Stomach (tissue), 19 donors: ENCODE measurements at places on chromosomes 16 and 17.

DNA sequence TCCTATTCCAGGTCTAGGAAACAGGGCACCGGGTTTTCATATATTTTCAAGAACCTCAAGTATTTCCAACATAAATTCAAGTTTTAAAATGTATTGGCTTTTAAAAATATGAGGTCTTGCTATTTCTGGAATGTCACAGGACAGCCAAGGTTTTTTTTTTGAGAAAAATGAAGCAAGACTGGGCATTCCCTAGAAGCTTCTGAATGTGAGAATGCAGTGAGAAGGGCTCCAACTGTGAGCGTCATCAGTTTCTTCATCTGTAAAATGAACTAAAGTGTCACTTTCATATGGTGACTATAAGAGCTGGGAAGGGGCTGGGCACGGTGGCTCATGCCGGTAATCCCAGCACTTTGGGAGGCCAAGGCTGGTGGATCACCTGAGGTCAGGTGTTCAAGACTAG, 455.8 kb upstream of the MAF start:
- no peak overlapping the region for H3K4me3 ChIP-seq
- H3K4me1 ChIP-seq = no peaks in the 10 kb centered on the region
- no peak for DNase-seq
- H3K36me3 ChIP-seq = no peaks in the 10 kb centered on the region
- H3K27ac ChIP-seq = no peak overlapping the region
- H3K27me3 ChIP-seq = no peaks in the 10 kb centered on the region

DNA sequence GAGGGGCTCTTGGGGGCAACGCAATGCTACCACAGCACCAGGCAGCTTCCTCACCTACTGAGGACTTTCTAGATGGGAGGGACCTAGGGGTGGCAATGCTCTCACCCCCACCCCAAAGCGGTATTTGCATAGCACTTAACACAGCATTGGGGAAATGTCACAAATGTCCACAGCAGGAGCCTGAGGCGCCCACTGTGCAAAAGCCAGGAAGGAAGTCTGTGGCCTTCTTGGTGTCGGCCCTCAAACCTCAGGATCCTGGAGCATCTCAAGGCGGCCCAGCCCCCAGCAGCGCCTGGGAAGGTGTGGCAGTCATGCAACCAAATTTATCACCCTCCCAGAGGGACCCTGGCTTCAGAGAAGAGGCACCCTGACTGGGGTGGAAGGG, 45.3 kb downstream of the WNT3 start:
- no peaks in the 10 kb centered on the region for H3K27me3 ChIP-seq
- DNase-seq = no peak
- peaks cover 23% of the 10 kb centered on the region for H3K4me1 ChIP-seq
- no peaks in the 10 kb centered on the region for H3K36me3 ChIP-seq

DNA sequence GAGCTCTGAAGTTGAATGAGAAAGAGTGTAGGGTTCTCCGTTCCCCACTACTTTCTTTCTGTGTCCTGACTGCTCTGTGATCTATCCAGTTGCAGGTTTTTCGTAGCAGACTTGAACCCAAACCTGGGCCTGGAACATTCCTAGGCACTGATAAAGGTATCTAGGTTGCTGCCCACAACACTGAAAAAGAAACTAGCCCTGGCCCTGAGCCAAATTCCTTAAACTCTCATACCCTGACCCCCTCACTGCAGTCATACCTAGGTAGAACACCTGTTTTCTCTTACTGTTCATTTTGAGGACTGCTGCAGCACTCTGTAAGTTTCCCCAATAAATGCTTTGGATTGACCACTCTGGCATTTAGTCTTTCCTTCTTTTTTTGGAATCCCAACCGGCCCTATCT, 5.4 kb downstream of the HYDIN start:
- no peaks in the 10 kb centered on the region for H3K27me3 ChIP-seq
- no peak overlapping the region for H3K4me3 ChIP-seq
- H3K4me1 ChIP-seq = no peaks in the 10 kb centered on the region
- no peak overlapping the region for H3K27ac ChIP-seq
- no peak for DNase-seq

DNA sequence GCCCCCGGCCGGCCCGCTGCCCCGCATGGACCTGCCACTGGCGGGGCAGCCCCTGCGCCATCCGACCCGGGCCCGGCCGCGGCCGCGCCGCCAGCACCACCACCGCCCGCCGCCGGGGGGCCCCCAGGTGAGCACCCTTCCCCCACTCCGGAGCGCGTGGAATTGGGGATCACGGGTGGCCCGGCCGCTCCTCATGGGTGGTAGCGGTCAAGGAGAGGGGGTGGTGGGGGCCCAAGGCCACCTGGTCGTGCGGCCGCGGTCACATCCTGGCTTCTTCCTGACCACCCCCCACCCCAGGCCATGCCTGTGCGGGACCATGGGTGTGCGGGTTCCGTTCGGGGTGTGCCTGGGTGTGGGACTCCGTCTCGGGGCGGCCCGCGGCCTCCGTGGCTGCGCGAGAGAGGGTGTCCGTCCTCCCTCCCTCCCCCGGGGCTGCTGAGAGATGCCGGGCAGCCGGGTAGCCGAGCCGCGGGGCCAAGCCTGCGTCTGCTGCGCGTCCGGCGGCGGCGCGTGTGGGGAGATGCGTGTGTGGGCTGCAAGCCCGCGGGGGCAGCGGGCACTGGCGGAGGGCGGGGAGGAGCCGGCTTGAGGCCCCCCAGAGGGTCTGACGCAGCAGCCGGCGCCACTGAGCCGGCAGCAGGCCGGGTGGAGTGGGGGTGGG, 6.8 kb downstream of the ACD start:
- peaks cover 22% of the 10 kb centered on the region for H3K36me3 ChIP-seq
- H3K27ac ChIP-seq = no peak overlapping the region
- H3K4me3 ChIP-seq = peak overlapping the region; percentile 39
- peaks cover 72% of the 10 kb centered on the region for H3K27me3 ChIP-seq
- H3K4me1 ChIP-seq = peaks cover 16% of the 10 kb centered on the region
- DNase-seq = peak; percentile 63

DNA sequence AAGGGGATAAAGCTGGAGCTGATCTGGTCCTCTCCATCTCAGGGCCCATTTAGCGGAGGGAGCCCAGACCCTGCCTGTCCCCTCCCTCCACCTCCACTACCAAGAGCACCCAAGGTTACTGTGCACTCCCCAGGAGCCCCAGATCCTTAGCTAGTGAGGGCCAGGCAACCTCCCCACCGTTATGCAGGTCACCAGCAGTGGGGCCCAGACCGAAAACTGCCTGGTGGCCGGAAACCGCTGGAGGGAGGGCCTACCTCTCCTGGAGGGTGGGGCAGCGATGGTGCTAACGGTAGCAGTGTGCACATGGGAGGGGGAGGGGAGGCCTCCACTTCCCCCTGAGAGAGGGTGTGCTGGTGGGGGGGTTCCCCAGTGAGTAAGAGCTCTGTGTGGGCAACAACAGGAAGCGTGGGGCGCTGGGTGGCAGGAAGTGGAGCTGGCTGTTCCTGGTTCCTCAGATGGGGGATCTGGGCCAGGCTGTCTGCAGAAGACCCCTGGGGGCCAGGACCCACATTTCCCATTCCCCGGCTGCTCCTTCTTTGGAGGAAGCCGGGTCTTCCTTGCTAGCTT, 4.4 kb downstream of the FMNL1 start:
- H3K27me3 ChIP-seq = no peaks in the 10 kb centered on the region
- H3K27ac ChIP-seq = peak overlapping the region; percentile 14
- DNase-seq = peak; percentile 88
- H3K4me3 ChIP-seq = peak overlapping the region; percentile 23
- H3K4me1 ChIP-seq = peaks cover 54% of the 10 kb centered on the region

GRCh38 chr17:42294469-42295398, 6.4 kb downstream of the STAT5A start:
- peaks cover 82% of the 10 kb centered on the region for H3K36me3 ChIP-seq
- no peak for DNase-seq
- H3K4me1 ChIP-seq = no peaks in the 10 kb centered on the region
- H3K27ac ChIP-seq = no peak overlapping the region
- H3K4me3 ChIP-seq = no peak overlapping the region
- no peaks in the 10 kb centered on the region for H3K27me3 ChIP-seq

- no peaks in the 10 kb centered on the region for H3K36me3 ChIP-seq
- no peak overlapping the region for H3K4me3 ChIP-seq
- no peaks in the 10 kb centered on the region for H3K4me1 ChIP-seq
- DNase-seq = no peak
- no peak overlapping the region for H3K27ac ChIP-seq
- H3K27me3 ChIP-seq = no peaks in the 10 kb centered on the region
These were observed 10.8 kb upstream of the ZNF629 start for GRCh38 chr16:30797670-30798309.

- H3K27me3 ChIP-seq = peaks cover 51% of the 10 kb centered on the region
- DNase-seq = no peak
- H3K36me3 ChIP-seq = no peaks in the 10 kb centered on the region
- no peak overlapping the region for H3K4me3 ChIP-seq
- no peak overlapping the region for H3K27ac ChIP-seq
These were observed 1.8 kb downstream of the MAPT start for GRCh38 chr17:45895969-45896785.

- H3K4me3 ChIP-seq = no peak overlapping the region
- H3K4me1 ChIP-seq = peaks cover 10% of the 10 kb centered on the region
- no peak overlapping the region for H3K27ac ChIP-seq
- no peaks in the 10 kb centered on the region for H3K36me3 ChIP-seq
- DNase-seq = no peak
- no peaks in the 10 kb centered on the region for H3K27me3 ChIP-seq
These were observed 507.9 kb downstream of the CDH13 start for GRCh38 chr16:83134638-83135037.

GRCh38 chr16:19717741-19718623, at the start of the genes IQCK and KNOP1:
Gene IQCK (plus strand): TSS chr16:19718271. CDS start chr16:19718307, 36 bp downstream.
Gene KNOP1 (minus strand): TSS chr16:19718227. CDS start chr16:19715035, 3,192 bp downstream.
- DNase-seq = peak; percentile 92
- H3K27me3 ChIP-seq = no peaks in the 10 kb centered on the region
- H3K4me3 ChIP-seq = peak within 1 kb of the TSS; percentile 82
- peak within 1 kb of the TSS; percentile 88 for H3K27ac ChIP-seq

- DNase-seq = peak; percentile 20
- H3K4me1 ChIP-seq = no peaks in the 10 kb centered on the region
- no peaks in the 10 kb centered on the region for H3K36me3 ChIP-seq
- H3K4me3 ChIP-seq = no peak overlapping the region
- H3K27ac ChIP-seq = no peak overlapping the region
These were observed 854.1 kb downstream of the KCNJ2 start for GRCh38 chr17:71023249-71024030.

- no peaks in the 10 kb centered on the region for H3K27me3 ChIP-seq
- peak overlapping the region; percentile 94 for H3K27ac ChIP-seq
- no peaks in the 10 kb centered on the region for H3K36me3 ChIP-seq
- no peak for DNase-seq
- peak overlapping the region; percentile 89 for H3K4me3 ChIP-seq
- peaks cover 78% of the 10 kb centered on the region for H3K4me1 ChIP-seq
These were observed 224 bp upstream of the NHERF1 start for GRCh38 chr17:74748279-74748528.

- peak; percentile 40 for DNase-seq
- H3K27me3 ChIP-seq = no peaks in the 10 kb centered on the region
These were observed 11.9 kb downstream of the PER1 start for GRCh38 chr17:8140065-8141029.

DNA sequence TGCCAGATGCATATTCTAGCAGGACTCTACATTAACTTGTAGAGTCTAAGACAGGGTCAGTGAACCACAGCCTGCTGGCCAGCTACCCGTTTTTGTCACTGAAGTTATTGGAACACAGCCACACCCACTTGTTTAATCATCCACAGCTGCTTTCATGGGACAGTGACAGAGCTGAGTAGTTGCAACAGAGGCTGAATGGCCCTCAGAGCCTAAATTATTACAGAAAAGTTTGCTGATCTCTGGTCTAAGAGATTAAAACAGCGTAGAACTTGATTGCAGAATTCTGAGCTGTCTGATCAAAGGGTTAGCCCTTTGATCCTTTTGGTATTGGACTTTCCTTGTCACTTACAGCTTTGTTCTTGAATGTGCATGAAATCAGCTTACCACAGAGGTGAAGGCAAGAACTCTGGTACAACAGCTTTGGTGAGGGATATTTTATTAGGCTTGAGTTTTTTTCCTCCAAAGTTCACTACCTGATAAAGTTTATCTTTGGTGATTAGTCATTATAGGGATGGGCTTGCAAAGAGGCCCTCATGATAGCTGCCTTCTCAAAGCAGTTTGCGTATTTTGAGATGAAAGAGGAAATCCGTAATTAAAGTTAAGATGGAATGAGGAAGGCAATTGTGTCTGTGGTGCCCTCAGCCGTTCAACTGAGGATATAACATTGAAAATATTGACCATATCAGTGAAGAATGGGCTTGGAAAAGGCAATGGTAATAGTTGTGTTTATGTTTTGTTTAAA, 23.6 kb downstream of the ALDH3A2 start:
- peaks cover 9% of the 10 kb centered on the region for H3K4me1 ChIP-seq
- H3K27ac ChIP-seq = peak overlapping the region; percentile 22
- H3K27me3 ChIP-seq = no peaks in the 10 kb centered on the region
- H3K4me3 ChIP-seq = no peak overlapping the region
- H3K36me3 ChIP-seq = peaks cover 61% of the 10 kb centered on the region

DNA sequence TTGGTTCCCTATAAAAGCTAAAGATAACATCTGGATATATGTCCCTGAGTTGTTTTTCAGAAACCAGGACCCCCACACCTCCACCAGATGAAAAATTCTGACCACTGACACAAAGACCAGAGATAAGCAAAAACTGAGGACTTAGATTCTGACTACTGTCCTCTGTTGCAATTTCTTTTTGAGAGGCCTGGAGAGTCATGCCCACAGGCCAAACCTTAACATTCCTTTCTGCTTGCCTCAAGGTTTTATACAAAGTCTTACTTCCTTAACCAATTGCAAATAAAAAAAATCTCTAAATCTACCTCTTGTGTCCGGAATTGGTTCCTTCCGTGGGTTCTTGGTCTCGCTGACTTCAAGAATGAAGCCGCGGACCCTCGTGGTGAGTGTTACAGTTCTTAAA, 228.5 kb downstream of the ABCC12 start:
- no peak overlapping the region for H3K4me3 ChIP-seq
- H3K27ac ChIP-seq = no peak overlapping the region
- H3K27me3 ChIP-seq = no peaks in the 10 kb centered on the region
- no peak for DNase-seq

GRCh38 chr17:55717898-55718735, 4.5 kb downstream of the TMEM100 start:
- no peak overlapping the region for H3K4me3 ChIP-seq
- H3K27ac ChIP-seq = peak overlapping the region; percentile 35
- H3K27me3 ChIP-seq = peaks cover 10% of the 10 kb centered on the region
- peaks cover 16% of the 10 kb centered on the region for H3K4me1 ChIP-seq
- H3K36me3 ChIP-seq = peaks cover 6% of the 10 kb centered on the region

- H3K4me3 ChIP-seq = no peak overlapping the region
- no peaks in the 10 kb centered on the region for H3K27me3 ChIP-seq
- H3K36me3 ChIP-seq = no peaks in the 10 kb centered on the region
These were observed 50.9 kb upstream of the CLEC3A start for GRCh38 chr16:77971306-77972061.

GRCh38 chr17:30117675-30118081, 1.1 kb downstream of the NSRP1 start:
- no peaks in the 10 kb centered on the region for H3K27me3 ChIP-seq
- peaks cover 33% of the 10 kb centered on the region for H3K4me1 ChIP-seq
- peaks cover 5% of the 10 kb centered on the region for H3K36me3 ChIP-seq
- peak overlapping the region; percentile 94 for H3K27ac ChIP-seq
- no peak for DNase-seq

GRCh38 chr17:78400581-78401240, 22.3 kb downstream of the PGS1 start:
- H3K4me3 ChIP-seq = no peak overlapping the region
- no peak overlapping the region for H3K27ac ChIP-seq
- peaks cover 71% of the 10 kb centered on the region for H3K36me3 ChIP-seq
- DNase-seq = no peak
- no peaks in the 10 kb centered on the region for H3K27me3 ChIP-seq
- peaks cover 17% of the 10 kb centered on the region for H3K4me1 ChIP-seq
